Effector memory CD4-positive, alpha-beta T cell (primary cell): ENCODE measurements at places on chromosomes 1 and 21.

DNA sequence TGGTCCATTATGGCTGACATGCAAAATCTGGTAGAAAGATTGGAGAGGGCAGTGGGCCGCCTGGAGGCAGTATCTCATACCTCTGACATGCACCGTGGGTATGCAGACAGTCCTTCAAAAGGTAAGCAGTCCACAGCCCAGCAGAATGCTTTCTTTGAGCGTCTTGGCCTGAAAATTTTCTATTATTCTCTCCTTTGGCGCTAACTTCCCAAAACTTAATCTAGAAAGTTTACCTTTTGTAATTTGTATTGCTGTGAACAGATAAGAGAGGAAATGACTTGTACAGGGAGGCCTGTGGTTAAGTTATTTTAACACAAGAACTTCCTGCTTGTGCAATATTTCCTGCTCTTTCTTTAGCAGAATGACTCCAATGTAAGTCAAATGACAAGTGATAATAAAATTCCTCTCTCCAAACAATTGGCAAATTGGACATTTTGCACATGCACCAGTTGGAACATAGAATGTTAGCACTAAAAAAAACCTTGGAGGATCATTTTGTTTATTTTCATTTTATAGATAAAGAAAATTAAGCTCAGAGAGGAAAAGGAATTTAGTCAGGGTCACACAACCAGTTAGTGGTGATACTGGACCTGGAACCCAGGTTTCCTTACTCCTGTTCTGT lies 18.9 kb downstream of the CAP1 start:
- no peak for DNase-seq

DNA sequence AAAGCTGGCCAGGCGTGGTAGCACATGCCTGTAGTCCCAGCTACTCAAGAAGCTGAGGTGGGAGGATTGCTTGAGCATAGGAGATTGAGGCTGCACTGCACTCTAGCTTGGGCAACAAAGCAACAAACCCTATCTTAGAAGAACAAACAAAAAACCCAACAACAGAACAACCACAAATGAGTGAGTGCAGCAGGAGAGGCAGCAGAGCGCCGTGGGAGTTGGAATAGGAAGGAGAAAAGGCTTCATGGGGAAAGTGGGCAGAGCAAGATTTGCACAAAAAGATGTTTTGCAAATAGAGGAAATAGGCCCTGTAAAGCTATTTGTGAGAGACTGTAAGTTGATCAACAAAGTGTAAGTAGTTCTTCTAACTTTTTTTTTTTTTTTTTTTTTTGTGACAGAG lies 19.6 kb downstream of the SMAP2 start:
- no peak for DNase-seq

DNA sequence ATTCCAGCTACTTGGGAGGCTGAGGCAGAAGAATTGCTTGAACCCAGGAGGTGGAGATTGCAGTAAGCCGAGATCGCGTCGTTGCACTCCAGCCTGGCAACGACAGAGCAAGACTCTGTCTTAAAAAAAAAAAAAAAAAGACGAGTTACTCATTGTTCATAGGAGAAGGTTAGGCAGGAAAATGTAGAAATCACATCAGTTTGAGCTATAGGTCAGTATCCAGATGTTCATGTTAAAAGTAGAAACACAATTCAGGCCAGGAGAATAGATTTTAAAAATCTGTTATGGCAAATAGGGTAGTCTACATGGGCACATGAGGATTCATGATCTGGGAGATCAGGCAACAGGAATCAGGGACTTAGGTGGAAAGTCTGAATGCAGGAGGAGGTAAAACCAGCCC lies 57.7 kb downstream of the SELENOF start:
- no peak for DNase-seq

DNA sequence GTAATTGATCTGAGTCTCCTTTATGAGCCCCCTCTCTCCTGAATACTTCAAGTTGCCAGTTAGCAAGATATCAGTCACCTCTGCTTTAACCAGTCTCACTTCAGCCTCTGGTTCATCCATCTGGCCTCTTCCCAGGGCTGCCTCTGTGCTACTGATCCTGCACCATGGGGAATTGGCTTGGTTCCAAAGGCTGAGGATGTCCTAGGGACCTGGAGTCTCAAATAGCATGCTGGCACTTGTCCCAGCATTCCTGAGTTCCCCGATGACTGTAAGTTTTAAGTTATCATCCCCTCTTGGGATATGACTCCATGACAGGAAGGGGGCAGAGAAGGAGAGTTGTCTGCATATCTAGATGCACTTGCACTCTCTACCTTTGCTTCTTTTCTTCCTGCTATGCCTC lies 252.0 kb downstream of the PTBP2 start:
- no peak for DNase-seq

DNA sequence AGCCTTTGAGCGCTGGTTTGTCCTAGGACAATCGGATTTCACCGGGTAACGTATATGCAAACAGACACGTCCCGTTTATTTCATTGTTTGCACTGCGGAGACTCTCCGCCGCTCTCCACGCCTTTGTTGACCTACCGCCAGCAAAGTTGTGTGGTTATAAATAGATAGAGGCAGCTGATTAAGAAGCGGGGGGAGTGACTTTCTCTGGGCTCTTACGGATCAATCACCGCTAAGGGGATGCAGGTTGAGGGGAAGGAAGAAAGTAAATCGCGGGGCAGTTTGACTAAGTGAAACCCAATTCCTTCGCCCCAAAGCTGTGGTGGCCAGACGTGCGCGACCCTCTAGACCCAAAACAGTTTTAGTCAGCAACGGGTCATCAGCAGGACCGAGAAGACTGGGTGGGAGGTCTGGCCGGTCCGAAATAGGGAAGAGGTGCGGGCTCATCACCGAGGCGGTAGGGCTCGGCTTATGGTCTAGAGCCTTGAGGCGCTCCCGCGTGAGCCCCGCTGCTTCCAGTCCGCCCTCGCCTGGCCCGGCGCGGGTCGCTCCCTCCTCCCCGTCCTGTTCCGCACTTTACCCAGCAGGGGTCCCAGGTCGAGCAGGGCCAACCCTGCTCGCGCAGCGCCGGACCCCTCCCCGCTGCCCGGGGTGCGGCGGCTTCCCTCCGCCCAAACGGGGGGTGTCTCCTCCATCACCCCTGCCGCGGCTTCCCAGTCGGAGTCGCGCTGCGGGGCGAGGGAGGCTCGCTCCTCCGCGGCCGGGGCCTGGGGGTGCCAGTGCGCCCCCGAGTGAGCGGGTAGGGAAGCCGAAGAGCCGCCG lies 120.8 kb upstream of the RRP15 start:
- no peak for DNase-seq

- no peak for DNase-seq
Measured at GRCh38 chr1:185073725-185074124, 28.4 kb downstream of the RNF2 start.

DNA sequence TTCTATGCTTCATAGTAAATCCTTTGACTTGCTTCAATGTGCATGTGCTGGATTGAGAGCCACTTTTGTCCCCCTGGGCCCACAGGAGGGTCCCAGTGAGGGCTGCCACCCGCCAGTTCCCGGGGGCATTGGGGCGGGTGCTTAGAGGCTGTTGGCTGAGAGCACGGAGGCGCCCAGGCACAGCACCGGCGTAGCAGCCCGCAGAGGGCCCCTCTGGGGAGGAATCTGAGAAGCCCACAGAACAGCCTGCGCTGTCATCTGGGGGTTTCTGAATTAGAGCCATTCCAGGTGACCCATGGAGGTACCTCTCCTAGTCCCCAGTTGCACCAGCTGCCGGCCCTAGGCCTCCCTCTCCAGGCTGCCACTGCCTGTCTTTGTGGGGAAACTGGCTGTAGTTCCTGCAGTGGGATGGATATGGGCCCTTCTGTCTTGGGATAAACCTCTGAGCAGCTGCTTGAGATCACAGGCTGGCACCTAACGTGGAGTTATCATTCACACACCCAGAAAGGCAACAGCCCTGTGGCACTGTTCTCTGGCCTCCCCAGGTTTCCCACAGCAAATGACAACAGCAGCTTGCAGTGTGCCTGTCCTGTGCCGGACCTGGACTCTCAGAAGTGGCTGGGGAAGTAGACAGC lies 39.5 kb downstream of the TMEM51 start:
- no peak for DNase-seq

DNA sequence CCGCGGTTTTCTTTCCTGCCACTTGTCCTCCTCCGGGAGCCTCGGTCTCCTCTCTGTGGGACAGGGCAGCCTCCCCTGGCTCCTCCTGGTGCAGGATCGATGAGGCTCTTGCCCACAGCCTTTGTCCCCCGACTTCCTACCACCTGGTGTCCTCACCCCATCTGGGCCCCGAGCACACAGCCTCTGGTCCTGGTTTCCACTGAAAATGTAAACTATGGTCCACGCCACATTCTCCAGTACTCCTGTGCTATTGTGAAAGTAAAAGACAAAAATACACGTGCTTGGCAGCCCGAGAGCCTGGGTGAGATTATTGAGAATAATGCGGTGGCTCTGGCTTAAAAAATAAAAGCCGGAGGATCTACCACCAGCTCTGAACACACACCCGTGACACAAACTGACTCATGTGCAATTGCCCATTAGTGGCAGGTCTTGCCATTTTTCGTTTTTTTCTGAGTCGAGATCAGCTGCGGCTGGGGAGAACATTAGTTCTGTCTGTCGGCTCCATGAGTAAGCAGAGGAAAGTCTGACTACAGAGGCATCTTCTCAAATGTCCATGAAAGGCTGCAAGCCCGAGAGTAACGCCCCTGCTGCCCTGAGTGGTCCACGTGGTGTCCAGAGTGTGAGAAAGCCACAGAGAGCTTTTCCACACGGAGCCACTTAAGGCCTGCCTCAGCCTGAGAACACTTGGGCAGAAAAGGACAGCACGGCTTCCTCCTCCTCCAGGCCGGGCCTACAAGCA lies 5.7 kb upstream of the COL6A2 start:
- DNase-seq = no peak

DNA sequence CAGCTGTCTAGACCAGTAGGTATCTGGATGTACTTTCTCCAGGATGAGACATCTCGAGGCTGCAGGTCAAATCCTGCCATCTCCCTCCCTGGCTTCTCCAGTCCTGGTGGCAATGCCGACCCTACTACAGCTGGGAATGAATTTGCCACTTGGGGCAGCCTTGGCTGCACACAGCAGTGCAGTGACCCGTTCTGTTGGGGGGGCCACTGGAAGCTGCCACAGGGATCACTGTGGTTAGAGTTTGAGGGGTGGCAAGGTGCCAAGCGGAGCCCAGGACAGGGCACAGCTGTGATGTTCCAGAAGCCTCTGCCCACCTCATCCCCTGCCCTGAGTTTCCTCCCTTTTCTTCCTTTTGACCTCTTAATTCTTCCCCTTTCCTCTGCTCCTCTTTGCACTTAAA lies 17.1 kb downstream of the COL6A2 start:
- DNase-seq = no peak

DNA sequence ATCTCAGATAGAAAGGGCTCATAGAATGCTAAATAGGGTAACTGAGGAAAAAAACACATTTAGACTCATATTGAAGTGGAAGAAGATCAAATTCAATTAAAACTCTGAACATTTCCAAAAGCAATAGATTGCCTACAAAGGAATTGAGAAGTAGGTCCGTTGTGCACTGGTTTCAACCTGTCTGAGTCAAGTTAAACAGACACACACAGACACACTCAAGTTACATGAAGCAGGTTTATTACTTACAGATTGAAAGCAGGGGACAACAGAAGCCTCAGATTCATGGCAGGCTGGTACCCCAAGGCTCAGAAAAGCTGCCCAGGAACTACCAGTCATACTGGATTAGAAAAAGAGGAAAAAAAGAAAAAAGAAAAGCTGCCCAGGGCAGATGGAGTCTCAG lies 20.7 kb upstream of the S100A2 start:
- DNase-seq = no peak

- DNase-seq = peak; percentile 60
Measured at GRCh38 chr1:7953850-7954609, 7.5 kb upstream of the PARK7 start.
